ENCODE measurements at places on chromosomes 16 and 17.

- DNase-seq, result no peak
These were observed 1161.5 kb downstream of the CDH11 start for GRCh38 chr16:63960321-63960720.

DNA sequence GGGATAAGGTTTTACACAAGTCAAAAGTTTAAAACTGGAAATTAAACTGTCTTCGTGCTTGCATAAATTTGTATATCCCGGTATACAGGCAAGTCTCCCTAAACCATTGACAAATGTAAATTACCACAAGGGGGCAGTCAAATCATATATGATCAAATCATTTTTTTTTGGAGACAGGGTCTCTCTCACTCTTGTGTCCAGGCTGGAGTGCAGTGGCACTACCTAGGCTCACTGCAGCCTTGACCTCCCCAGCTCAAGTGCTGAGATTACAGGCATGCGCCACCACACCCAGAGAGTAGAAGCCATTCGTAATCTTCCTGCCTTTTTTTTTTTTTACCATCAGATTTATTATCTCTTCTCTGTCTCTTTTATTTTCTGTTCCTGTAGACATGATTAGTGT lies 18.5 kb downstream of the TOP2A start:
- no peak for DNase-seq

DNA sequence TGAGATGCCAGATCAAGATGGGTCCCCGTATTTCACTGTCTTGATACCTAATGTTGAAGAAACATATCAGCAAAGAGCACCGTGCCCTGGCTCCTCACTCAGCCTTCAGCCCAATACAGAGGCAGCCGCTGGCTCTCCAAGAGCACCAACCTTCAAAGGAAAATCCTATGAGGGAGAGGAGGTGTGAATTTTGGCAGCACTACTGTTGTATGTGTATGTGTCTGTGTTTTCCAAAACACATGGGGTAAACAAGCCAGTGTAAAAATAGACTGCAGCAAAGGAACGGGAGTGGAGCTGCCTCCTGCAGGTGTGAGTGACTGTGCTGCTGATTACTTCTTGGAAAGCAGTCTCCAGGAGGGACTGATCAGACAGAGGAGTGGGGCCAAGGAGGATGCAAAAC lies 194.0 kb upstream of the CDH5 start:
- no peak for DNase-seq

GRCh38 chr17:792277-792676 lies 10.1 kb downstream of the MRM3 start:
- no peak for DNase-seq

DNA sequence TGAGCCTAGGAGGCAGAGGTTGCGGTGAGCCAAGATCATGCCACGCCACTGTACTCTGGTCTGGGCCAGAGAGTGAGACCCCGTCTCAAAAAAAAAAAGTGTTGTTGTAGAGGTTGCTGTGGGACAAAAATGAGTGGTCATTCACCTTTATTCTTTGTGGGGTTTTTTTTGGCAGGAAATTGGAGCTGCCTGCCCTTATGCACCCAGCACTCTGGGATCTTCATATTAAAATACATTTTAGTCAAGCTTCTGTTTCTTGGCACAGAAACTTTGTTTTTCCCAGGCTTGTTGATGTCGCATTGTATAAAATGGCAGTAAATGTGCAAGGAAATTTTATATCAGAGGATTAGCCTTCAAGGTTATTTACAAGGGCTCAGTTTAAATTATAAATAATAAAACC lies 174.3 kb downstream of the FTO start:
- no peak for DNase-seq

DNA sequence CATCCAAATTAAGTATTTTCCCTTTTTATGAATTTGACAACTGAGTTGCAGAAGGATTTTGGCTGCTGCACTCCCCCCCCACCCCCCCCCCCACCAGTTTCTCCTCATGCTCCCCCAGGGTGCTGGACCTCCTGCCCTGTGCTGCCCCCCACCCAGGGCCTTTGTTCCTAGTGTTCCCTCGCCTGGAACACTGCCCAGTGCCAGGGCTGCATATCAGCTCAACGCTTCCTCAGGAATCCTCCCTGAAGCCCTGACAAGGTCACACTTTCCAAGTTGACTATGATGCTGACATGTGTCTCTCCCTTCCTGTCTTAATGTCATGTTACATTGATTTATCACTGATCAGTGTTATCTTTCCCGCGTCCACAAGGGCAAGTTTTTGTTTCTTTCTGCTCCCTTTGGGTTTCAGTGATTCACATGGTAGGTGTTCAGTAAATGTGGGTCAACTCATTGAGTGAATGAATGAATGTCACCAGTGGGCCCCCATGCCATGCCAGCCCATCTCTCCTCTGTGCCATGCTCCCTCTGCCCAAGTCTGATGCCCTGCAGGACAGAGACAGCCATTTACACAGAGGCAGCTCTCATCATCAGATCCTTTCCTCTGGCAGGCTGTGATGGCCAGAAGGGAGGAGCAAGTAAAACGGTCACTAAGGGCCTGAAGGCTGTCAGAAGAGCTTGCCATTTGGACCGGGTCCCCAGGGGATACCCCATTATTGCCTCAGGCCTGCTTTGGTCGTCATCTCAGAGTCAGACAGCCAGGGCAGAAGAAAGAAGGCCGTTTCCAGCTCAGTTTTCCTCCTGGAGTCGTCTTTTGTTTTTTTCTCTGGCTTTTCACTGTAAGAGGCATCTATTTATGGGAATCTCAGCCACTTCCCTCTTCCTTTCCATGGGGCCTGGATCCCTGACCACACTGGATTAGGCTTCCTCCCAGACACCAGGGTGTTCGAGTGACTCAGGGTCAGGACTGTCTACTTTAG lies 386.2 kb downstream of the SNX29 start:
- no peak for DNase-seq

DNA sequence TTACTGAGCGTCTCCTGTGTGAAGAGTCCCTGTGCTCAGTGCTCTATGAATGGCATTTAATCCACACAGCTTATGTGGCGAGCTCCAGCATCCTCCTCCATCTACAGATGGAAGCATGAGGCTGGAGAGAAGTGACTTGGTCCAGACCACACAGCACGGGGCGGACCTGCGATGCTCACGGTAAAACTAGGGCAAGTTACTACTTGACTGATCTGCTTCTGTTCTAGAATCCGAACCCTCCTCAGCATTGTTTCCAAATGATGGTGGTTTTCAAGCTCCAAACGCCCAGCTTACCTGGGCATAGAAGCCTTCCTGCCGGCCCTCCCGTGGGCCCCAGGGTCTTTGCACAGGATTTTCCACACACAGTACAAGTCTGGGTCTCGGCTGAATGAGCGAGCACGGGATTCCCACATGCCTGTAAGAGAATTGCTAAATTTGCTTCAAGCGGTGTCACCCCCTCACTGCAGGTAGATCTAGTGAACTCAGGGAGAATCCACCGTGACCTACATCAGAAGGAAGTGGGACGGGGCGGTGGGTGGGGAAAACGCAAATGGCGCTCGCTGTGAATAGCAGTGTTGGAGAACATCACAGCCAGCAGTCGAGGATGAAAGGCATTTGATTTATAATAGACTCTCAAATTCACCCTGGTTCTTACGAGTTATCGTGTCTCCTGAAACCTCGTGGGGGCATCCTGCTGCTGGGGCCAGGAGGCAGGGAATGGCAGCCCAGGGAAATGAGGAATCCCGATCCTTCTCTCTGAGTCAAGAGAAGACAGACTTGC lies 101.1 kb downstream of the CMIP start:
- DNase-seq, result no peak

DNA sequence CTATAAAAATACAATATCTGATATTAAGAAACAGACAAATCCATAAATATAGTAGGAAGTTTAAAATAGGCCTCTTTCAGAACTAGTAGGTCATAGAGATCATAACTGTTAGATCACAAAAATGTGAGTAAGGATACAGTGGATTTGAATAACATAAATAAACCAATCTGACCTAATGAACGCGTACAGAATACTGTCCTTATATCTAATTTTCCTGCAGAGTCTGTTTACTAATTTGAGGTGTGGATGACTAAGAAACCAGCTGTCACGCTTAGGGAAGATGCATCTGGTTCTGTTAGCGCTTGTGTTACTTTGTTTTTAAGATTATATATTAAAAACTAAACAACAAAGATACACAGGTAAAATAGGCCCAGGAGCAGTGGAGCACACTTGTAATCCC lies 14.8 kb downstream of the CPD start:
- no peak for DNase-seq

- no peak for DNase-seq
These were observed 40.3 kb upstream of the SNN start for GRCh38 chr16:11627822-11628457.

- DNase-seq, result no peak
These were observed 63.9 kb upstream of the CNEP1R1 start for GRCh38 chr16:49961089-49961488.

DNA sequence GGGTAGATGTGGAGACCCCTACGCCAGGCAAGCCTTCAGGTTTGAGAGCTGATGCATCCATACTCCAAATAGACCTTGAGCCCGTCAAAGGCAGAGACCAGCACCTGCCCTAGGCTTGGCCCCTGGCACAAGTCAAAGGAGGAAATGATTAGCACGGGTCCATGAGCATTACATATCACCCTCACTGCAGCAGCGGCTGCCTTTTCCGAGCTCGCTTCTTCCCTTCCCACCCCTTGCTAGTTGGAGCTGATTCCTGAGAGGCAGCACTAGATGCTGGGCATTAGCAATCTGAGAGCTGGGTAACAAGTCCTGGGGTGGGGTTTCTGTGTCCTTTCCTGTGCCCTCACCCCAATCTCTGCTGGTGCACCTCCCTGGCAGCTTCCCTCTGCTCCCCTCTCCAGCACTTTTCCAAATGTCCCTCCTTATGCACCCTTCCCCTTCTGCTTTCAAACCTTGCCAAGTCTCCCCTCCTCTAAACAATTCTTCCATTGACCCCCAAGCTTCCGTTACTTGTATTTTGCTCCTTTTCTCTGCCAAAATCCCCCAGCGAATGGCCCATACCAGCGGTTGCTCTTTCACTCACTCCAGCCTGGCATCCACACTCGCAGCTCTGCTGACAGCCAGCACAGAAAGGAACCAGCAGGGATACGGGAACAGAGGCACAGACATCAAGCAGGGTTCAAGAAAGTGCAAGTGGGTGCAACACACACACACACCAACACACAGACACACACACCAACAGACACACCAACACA lies 3.0 kb downstream of the CDRT4 start:
- no peak for DNase-seq

DNA sequence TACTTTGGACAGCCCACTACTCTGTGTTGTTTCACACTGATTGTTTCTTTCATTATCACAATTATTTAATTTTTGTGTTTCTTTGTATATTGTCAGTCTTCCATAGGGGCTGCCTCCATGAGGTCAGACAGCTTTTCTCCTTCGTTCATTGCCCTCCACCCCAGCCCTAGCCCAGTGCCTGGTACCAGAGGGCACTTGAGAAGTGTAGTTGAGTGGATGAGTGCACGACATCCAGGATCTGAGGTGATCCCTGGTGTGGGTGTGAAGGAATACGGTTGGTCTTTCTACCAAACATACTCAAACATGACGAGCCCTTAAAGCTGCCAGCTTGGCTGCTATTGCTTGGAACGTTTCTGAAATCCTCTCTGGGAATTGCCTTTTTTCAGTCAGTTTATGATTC lies 37.9 kb downstream of the DHRS7B start:
- DNase-seq, result no peak

DNA sequence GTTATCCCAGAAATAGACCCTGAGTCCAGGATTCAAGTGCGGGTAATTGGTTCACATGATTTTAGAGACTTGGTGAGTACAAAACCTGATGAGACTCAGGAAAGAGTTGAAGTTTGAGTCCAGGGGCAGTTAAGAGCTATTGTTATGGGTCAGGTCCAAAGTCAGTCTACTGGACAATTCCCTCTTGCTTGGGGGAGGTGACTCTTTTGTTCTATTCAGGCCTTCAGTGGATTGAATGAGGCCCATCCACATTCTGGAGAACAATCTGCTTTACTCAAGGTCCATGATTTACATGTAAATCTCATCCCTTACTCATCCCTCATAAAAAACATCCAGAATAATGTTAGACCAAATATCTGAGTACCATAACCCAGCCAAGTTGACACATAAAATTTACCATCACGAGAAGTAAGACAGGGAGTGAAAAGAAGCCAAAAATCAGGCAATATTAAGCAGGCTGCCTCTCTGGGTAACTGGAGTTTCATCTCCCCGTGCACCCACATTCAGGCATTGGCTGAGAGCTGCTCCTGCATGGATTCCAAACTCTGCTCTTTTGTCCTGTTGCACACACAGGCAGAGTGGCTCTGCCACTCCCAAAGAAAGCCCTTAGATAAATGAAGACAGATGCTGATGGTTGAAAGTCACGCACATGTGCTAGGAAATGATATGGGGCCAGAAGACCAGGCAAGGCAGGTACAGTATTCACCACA lies 156.0 kb upstream of the SALL1 start:
- no peak for DNase-seq

GRCh38 chr16:1069154-1069553 lies 3.4 kb upstream of the SSTR5 start:
- no peak for DNase-seq

GRCh38 chr17:21524211-21524591 lies 148.0 kb downstream of the KCNJ12 start:
- DNase-seq, result no peak

DNA sequence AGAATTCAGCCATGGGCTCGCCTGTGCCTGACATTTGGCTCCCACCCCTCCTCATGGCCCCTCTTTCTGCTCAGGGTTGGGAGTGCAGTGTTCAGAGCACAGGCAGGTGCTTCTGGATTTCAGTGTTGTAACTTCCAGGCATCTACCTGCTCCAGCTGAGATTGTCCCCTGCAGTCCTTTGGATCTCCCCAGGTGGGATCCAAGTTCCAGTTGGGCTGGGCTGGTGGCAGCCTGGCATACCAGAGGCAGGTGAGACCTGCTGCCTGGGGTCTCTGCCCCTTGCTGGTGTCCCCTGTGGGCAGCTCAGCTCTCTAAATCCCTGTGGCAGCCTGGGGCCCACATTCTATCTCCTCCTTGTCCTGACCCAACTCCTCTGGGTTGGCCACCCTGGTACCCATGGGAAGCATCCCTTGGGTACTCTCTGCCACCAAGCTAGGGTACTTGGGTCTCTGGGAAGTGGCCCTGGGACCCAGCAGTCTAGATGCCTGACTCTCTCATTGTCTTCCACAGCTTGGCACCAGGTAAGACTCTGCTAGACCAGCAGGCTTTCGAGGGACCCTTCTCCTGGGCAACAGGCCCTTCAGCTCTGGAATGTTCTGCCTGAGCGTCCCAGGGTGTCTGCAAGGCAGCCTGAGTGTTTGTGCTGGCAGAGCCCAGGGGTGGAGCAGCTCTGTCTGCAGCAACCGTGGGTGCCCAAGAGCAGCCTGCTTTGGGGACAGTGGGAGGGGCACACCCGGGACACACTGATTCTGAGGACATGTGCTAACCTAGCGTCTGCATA lies 42.5 kb downstream of the DNAH17 start:
- DNase-seq, result no peak

DNA sequence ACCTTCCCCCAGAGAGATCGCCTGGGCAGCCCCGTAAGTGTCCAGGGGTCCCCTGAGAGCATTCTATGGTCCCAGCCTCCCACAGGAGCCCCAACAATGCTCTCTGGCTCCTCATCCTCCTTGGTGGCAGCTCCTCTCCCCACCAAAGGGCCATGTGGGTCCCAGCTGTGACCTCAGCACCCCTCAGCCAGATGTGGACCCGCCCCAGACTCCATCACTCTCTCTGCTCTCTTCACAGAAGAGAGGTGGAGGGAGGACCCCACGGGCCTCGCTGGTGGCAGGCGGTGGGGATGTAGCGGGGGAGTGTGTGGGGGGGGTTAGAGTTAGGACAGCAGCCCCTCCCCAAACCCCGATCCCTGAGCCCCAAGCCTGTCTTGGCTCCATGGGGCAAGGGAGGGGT lies 41.0 kb downstream of the SOCS3 start:
- DNase-seq, result no peak
